ENCODE measurements at places on chromosomes 2 and 18.

GRCh38 chr2:47015206-47015605 is 99.6 kb upstream of the MCFD2 start:
- no peak overlapping the region for H3K27ac ChIP-seq
- H3K27me3 ChIP-seq = no peaks in the 10 kb centered on the region
- peaks cover 6% of the 10 kb centered on the region for H3K36me3 ChIP-seq
- no peak overlapping the region for H3K4me3 ChIP-seq

GRCh38 chr2:152406119-152406835 is 71.3 kb downstream of the FMNL2 start:
- H3K27ac ChIP-seq = no peak overlapping the region
- no peaks in the 10 kb centered on the region for H3K27me3 ChIP-seq
- no peaks in the 10 kb centered on the region for H3K36me3 ChIP-seq
- H3K4me3 ChIP-seq = no peak overlapping the region
- H3K4me1 ChIP-seq = no peaks in the 10 kb centered on the region

- no peaks in the 10 kb centered on the region for H3K27me3 ChIP-seq
- no peaks in the 10 kb centered on the region for H3K36me3 ChIP-seq
- H3K27ac ChIP-seq = peak overlapping the region; percentile 55
- no peak overlapping the region for H3K4me3 ChIP-seq
These were observed 5.2 kb downstream of the CCL20 start for GRCh38 chr2:227818675-227819397.

DNA sequence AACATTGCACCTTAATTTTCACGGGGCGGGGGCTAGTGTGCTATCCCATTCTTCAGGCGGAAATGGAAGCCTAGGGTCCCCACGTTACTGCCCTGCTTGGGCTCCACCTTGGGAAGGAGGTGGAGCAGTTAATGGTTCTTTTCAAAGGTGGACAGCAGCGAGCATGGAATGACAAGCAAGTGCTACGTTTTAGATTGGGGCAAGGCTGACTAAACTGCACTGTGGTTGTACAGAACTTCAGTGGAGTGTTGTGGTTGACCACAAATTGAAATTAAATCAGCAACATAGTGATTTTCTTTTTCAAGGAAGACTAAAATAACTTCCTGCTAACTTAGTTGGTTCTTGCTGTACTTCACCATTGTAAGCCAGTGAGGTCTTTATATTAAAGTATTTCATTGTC is 47.0 kb downstream of the CHRNA1 start:
- H3K36me3 ChIP-seq = no peaks in the 10 kb centered on the region
- no peak overlapping the region for H3K27ac ChIP-seq
- DNase-seq = no peak
- no peaks in the 10 kb centered on the region for H3K27me3 ChIP-seq
- no peak overlapping the region for H3K4me3 ChIP-seq

DNA sequence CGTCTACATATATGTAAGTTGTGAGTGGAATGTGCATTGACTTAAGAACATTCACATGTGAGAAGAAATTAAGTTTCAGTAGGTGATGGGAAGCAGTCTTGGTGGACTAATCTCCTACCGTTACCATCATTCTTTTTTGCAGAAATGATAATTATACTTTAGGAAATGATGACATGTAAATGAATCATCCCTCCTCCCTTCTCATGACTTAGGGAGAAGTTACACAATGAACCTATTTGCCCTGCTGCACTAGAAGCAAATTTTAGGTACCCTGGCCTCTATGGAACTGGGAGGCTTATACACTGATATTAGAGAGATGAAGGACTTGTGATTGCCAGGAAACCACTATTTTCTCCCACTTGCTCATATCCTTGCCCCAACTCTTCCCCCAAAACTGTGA is 214.2 kb downstream of the CALCRL start:
- no peak for DNase-seq
- no peaks in the 10 kb centered on the region for H3K4me1 ChIP-seq
- no peak overlapping the region for H3K4me3 ChIP-seq
- H3K36me3 ChIP-seq = no peaks in the 10 kb centered on the region
- H3K27ac ChIP-seq = no peak overlapping the region
- no peaks in the 10 kb centered on the region for H3K27me3 ChIP-seq

GRCh38 chr2:68743531-68743930 is 8.9 kb downstream of the ARHGAP25 start:
- no peak for DNase-seq
- H3K4me3 ChIP-seq = no peak overlapping the region
- H3K27ac ChIP-seq = no peak overlapping the region
- no peaks in the 10 kb centered on the region for H3K27me3 ChIP-seq
- no peaks in the 10 kb centered on the region for H3K4me1 ChIP-seq
- H3K36me3 ChIP-seq = no peaks in the 10 kb centered on the region

DNA sequence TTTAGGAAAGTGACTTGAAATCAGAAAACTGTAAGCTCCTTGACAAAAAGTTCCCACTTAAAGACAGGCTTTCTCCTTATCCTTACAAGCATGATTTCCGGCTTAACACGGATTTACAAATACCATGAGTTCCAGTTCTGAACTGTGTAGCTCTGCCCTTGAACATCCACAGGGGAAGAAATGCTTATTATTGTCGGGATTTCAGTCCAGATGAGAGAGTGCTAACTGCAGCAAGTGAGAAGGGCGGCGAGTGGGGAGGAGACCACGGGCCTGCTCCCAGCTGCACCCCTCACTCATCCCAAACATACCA is 73.1 kb downstream of the LRRC30 start:
- no peaks in the 10 kb centered on the region for H3K27me3 ChIP-seq
- H3K36me3 ChIP-seq = no peaks in the 10 kb centered on the region
- H3K4me3 ChIP-seq = no peak overlapping the region
- no peak overlapping the region for H3K27ac ChIP-seq
- no peak for DNase-seq
- no peaks in the 10 kb centered on the region for H3K4me1 ChIP-seq

GRCh38 chr2:43872151-43872550 is 33.4 kb downstream of the ABCG8 start:
- no peaks in the 10 kb centered on the region for H3K4me1 ChIP-seq
- DNase-seq = no peak
- H3K27ac ChIP-seq = no peak overlapping the region
- H3K4me3 ChIP-seq = no peak overlapping the region
- peaks cover 4% of the 10 kb centered on the region for H3K27me3 ChIP-seq
- no peaks in the 10 kb centered on the region for H3K36me3 ChIP-seq

DNA sequence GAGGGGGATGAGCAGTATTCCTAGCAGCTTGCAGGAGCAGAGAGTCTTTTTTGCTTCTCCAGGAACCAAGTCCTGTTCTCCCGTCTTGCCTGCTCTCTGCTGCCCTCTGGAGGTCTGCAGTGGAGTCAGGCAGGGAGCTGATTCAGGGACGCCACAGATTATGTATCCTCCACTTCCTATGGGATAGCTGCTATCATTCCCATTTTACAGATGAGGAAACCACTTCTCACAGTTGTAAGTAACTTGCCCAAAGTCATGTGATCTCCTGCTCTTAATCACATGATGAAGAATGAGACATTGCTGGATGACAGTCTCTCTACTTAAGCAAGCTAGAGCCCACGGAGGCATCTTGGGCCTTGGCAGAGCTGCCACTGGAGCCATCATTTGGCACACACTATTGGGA is 8.3 kb downstream of the SLC4A5 start:
- no peaks in the 10 kb centered on the region for H3K36me3 ChIP-seq
- H3K27me3 ChIP-seq = no peaks in the 10 kb centered on the region
- H3K27ac ChIP-seq = no peak overlapping the region
- DNase-seq = peak; percentile 44

- no peak overlapping the region for H3K4me3 ChIP-seq
- H3K27me3 ChIP-seq = no peaks in the 10 kb centered on the region
- H3K27ac ChIP-seq = no peak overlapping the region
- DNase-seq = no peak
- H3K36me3 ChIP-seq = no peaks in the 10 kb centered on the region
- H3K4me1 ChIP-seq = no peaks in the 10 kb centered on the region
These were observed 126.3 kb downstream of the IRS1 start for GRCh38 chr2:226673314-226673723.

DNA sequence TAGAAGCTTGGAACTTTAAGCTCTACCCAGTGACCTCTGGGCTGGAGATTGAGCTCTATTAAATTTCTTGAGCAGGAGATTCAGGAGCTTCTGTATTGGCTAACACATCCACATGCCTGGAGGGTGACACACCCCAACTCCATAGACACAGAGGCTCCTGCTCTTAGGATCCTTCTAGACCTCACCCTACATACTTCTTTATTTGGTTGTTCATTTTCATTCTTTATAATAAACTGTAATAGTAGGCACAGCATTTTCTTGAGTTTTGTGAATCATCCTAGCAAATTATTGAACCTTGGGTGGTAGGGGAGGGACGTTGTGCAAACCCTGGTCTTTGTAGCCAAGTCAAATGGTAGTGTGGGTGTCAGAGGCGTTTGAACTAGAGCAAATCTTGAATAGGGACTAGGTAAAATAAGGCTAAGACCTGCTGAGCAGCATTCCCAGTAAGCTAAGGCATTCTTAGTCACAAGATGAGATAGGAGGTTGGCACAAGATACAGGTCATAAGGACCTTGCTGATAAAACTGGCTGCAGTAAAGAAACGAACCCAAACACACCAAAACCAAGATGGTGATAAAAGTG is 323.8 kb upstream of the GALNT5 start:
- H3K4me3 ChIP-seq = no peak overlapping the region
- H3K27ac ChIP-seq = no peak overlapping the region

DNA sequence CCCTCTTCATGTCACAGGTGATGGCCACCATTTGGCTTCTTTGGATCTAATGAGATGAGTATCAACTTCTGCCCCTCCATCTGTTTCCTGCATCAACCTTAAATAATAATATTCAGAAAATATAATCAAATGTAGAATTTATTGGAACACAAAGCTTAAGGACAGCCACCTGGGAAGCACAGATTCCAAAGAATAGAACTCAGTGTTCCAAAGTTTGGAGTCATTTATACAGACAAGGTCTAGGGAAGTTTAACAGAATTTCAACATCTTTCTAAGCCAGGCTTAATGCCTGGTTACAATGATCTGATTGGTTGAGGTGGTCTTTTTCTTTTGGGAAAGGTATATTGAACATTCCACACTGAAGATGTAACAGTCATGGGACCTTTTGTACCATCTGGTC is 218.0 kb upstream of the PIEZO2 start:
- H3K4me3 ChIP-seq = no peak overlapping the region
- H3K27ac ChIP-seq = no peak overlapping the region
- no peaks in the 10 kb centered on the region for H3K4me1 ChIP-seq
- no peak for DNase-seq

DNA sequence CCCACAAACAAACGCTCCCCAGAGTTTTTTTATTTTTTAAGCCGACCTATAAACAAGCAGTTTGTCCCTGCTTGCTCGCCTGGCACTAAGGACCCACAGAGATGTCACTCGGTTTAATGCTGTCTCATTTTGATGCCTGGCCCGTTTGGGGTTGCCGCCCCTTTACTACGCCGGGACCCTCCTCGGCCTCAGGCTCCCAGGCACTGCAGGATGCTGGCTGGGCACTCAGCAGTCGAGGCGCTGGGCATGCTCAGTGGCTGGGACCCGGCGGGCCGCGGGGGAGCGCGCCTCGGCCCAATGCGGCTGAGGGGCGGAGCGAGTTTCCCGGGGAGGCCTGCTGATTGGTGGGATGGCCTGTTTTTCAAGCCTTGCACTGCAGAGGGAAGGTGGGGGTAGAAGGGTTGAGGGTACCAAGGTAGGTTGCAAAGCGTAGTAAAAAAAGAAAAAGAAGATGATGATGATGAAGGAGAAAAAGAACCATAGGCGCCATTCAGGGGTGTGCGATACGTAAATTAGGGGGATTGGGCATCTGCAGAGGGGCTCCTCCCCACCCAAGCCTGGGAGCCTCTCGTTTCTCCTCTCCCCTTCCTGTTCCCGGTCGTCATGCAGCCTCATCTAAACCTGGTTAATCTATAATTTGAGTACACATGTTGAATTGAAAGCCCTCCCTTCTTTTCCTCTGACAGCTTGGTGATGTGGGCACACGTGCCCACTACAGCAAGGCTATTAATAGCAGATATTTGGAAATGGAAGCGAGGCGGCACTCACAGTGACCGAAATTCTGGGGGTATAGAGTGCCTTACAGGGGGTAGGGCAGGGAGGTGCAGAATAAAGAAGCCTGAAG is 1.5 kb upstream of the IRS1 start:
- H3K27ac ChIP-seq = peak overlapping the region; percentile 95
- no peak overlapping the region for H3K4me3 ChIP-seq
- no peaks in the 10 kb centered on the region for H3K27me3 ChIP-seq
- H3K36me3 ChIP-seq = no peaks in the 10 kb centered on the region
- peak; percentile 75 for DNase-seq

- H3K36me3 ChIP-seq = no peaks in the 10 kb centered on the region
- no peak overlapping the region for H3K4me3 ChIP-seq
- no peaks in the 10 kb centered on the region for H3K27me3 ChIP-seq
- H3K27ac ChIP-seq = no peak overlapping the region
- H3K4me1 ChIP-seq = no peaks in the 10 kb centered on the region
These were observed 325.1 kb upstream of the RAB6C start for GRCh38 chr2:129654331-129654730.

DNA sequence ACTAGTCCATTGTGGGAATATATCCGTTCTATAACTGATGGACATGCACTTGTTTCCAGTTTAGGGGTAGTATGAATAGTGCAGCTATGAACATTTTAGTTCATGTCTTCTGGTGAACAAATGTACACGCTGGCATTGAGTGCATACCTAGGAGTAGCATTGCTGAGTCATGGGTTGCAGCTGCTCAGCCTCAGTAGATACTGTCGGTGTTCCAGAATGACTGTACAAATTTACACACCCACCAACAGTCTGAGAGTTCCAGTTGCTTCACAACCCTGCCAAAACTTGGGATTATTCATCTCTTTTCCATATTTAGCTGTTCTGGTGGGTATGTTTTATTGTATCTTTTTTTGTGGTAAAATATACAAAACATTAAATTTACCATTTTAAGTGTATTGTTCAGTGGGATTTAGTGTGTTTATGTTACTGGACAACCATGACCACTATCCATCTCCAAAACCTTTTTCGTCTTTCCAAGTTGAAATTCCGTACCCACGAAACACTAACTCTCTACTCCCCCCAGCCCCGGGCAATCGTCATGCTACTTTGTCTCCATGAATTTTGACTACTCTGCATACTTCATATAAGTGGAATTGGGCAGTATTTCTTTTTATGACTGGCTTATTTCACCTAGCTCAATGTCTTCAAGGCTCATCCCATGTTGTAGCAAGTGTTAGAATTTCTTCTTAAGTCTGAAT is 281.0 kb downstream of the PRKCE start:
- H3K36me3 ChIP-seq = no peaks in the 10 kb centered on the region
- peaks cover 5% of the 10 kb centered on the region for H3K4me1 ChIP-seq
- no peak overlapping the region for H3K4me3 ChIP-seq
- no peak for DNase-seq

- no peak for DNase-seq
- H3K36me3 ChIP-seq = peaks cover under 1% of the 10 kb centered on the region
- no peaks in the 10 kb centered on the region for H3K27me3 ChIP-seq
- H3K4me3 ChIP-seq = no peak overlapping the region
- no peak overlapping the region for H3K27ac ChIP-seq
- H3K4me1 ChIP-seq = no peaks in the 10 kb centered on the region
These were observed 17.3 kb downstream of the PER2 start for GRCh38 chr2:238271061-238271554.

GRCh38 chr18:30103881-30104280 is 938.7 kb downstream of the DSC3 start:
- H3K27me3 ChIP-seq = no peaks in the 10 kb centered on the region
- H3K4me1 ChIP-seq = no peaks in the 10 kb centered on the region
- H3K27ac ChIP-seq = no peak overlapping the region
- no peaks in the 10 kb centered on the region for H3K36me3 ChIP-seq
- H3K4me3 ChIP-seq = no peak overlapping the region

GRCh38 chr18:59957957-59958356 is 58.2 kb downstream of the PMAIP1 start:
- H3K27me3 ChIP-seq = no peaks in the 10 kb centered on the region
- DNase-seq = no peak
- H3K27ac ChIP-seq = no peak overlapping the region

Data from breast epithelium (tissue), 4 donors.